ENCODE measurements at places on chromosomes 5 and 9.

GRCh38 chr5:56587381-56588130, 227.8 kb upstream of the MAP3K1 start:
- no peak for DNase-seq

DNA sequence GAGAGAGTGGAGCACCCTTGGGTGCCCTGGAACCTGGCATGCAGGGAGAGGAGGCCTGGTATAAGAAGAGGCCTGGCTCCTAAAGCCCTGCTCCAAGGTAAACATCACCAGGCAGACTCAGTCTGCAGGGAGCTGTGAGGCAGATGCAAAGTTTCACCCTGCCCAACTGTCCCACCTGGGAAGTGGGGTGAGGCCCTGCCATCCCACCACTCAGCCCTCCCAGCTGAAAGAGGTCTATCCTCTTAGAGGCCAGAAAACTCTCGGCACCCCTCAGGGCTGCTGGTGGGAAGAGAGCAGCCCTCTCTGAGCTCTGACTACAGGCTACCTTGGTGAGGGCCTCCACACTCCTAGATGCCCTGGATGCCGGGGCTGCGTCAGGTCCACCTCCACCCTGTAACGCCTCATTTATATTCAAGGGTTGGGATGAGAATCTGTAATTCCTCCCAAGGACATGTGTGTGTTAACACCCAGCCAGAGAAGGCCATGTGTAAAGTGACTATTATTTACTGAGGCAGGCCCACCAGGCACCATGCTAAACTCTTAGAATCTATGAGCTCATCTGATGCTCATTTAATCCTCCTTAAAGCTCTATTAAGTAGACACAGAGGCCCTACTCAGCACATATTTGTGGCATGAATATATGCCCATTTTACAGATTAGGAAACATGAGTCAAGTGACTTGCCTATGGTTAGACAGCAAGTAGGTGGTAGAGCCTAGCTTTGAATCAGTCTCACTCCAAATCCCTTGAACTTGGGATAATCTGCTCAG, 205.9 kb downstream of the FSTL4 start:
- no peak for DNase-seq

GRCh38 chr5:72313141-72313540, 6.9 kb downstream of the MRPS27 start:
- no peak for DNase-seq

DNA sequence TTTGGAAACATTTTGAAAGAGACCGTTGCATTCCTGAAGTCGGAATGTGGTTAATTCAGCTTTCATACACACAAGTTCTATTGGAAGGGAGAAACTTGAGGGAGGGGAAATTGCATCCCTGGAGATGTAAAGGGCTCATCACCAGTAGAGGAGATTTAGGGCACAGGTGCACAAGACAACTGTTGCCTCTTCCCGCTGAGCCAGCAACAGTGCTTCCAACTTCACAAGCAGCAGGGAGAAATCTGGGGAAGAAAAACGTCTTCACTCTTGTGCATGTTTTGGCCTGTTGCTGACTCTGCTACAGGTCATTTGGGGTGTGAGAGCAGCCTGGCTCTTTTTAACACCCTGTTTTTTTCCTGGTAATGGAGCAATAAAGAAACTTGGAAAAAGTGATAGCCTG, 277.9 kb downstream of the GAS1 start:
- DNase-seq: no peak

DNA sequence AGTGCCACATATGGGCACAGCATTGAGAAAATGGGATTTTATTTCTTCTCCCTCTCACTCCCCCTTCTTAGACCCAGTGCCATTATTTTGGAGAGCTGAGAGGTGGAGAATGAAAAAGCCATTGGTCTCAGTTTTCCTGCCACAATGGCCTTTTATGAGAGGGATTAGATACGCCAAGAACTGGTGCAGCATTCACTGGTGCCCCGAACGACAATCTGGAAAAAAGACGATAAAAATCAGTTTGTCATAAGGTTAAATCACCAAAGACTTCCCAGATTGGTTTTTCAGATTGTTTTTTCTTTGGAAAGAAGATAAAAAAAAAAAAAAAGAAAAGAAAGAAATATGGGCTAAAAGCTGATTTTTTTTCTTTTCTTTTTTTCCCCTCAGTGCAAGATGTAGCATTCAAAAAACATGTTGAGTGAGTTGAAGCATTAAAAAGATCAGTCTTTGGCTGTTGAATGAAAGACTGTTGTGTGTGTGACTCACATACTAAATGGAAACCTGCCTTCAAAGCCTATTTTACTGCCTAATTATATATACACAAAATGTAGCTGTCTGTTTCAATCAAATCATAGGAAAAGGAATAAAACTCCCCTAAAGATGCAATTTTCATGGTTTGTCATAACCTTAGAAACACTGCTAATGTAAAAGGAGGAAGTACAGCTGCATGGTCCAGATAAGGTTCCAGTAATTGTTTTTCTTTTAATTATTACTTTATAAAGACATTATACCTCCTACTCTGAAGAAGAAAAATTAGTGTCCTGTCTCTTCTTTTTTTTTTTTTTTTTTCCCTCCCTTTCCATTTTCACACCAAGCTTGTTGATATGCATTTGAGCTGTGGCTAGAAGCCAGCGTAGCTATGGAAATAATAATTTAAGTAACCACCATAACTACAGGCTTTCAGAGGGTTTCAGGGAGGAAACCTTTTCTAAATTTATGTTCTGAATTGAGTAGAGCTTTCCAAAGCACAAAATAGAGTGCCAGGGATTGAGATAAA, 27.2 kb upstream of the ZNF608 start:
- no peak for DNase-seq

- DNase-seq: no peak
These were observed 285.7 kb upstream of the ADRA1B start for GRCh38 chr5:159630545-159630944.

All from GF-D8 (cell line).